ENCODE measurements at places on chromosomes 6 and 20. TPM values are rescaled to one million over a fixed set of nuclear protein-coding genes. Genes with fewer than 3 reads are reported as not detected.

Gene PRND
- total RNA-seq, result not detected

Gene STMND1
- not detected for total RNA-seq

Gene LSM2
- 174 TPM for total RNA-seq

Gene PCK1
- not detected for total RNA-seq

GRCh38 chr6:42029062-42029685 is 21.1 kb upstream of the TAF8 start:
- H3K27me3 ChIP-seq, result no peaks in the 10 kb centered on the region
- H3K27ac ChIP-seq, result peak overlapping the region; percentile 99
- no peak for DNase-seq
- H3K36me3 ChIP-seq, result peaks cover 48% of the 10 kb centered on the region
- peak overlapping the region; percentile 68 for H3K4me3 ChIP-seq

GRCh38 chr6:145763742-145764141 is 28.4 kb upstream of the EPM2A start:
- DNase-seq, result no peak
- H3K36me3 ChIP-seq, result no peaks in the 10 kb centered on the region
- no peak overlapping the region for H3K27ac ChIP-seq
- no peaks in the 10 kb centered on the region for H3K27me3 ChIP-seq
- no peaks in the 10 kb centered on the region for H3K4me1 ChIP-seq
- no peak overlapping the region for H3K4me3 ChIP-seq

DNA sequence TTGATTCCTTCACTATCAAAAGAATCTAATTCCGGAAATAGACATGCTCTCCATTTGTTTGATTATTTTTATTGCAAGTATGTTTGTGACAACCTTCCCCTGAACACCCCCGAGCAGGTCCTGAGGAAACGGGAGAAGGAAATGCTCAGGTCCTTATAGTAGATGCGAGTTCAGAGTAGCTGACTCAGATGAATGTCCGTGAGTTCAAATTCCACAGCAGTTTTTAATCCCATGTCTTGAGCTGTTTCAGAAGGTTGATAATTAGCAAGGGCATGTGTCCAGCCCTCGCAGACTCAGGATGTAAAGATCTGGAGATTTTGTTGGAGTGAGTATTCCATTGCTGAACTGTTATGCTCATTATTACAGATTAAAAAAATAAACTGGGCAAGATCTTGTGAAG is 169.3 kb downstream of the BCAS1 start:
- H3K27me3 ChIP-seq, result no peaks in the 10 kb centered on the region
- peaks cover 48% of the 10 kb centered on the region for H3K4me1 ChIP-seq
- no peaks in the 10 kb centered on the region for H3K36me3 ChIP-seq
- H3K27ac ChIP-seq, result peak overlapping the region; percentile 28
- DNase-seq, result no peak

DNA sequence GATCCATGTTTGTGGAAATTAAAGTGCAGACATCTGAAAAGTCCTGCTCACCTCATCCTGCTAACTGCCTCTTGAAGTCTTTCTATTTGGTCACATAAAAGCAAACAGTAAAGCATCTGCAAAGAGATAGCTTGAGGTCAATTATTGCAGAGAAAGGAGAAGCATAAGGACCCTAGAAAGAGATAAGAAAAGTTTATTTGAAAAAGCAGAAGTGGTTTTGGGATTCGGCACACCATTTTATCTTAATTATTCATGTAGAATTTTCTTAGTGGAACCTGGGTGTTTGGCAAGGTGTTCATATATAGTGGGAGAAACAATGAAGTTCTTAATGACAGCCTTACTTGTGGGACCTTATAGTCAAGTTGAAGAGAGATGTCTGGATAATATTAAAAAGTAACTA is 280.8 kb downstream of the CENPW start:
- no peaks in the 10 kb centered on the region for H3K36me3 ChIP-seq
- H3K4me3 ChIP-seq, result no peak overlapping the region
- H3K27ac ChIP-seq, result no peak overlapping the region

- no peaks in the 10 kb centered on the region for H3K27me3 ChIP-seq
- DNase-seq, result no peak
- H3K4me1 ChIP-seq, result no peaks in the 10 kb centered on the region
These were observed 157.1 kb downstream of the CDH4 start for GRCh38 chr20:61408951-61409740.

GRCh38 chr20:17698384-17698783 is 1.4 kb upstream of the BANF2 start:
- no peak overlapping the region for H3K27ac ChIP-seq
- H3K4me3 ChIP-seq, result no peak overlapping the region
- H3K4me1 ChIP-seq, result no peaks in the 10 kb centered on the region
- H3K27me3 ChIP-seq, result no peaks in the 10 kb centered on the region
- no peak for DNase-seq
- no peaks in the 10 kb centered on the region for H3K36me3 ChIP-seq

DNA sequence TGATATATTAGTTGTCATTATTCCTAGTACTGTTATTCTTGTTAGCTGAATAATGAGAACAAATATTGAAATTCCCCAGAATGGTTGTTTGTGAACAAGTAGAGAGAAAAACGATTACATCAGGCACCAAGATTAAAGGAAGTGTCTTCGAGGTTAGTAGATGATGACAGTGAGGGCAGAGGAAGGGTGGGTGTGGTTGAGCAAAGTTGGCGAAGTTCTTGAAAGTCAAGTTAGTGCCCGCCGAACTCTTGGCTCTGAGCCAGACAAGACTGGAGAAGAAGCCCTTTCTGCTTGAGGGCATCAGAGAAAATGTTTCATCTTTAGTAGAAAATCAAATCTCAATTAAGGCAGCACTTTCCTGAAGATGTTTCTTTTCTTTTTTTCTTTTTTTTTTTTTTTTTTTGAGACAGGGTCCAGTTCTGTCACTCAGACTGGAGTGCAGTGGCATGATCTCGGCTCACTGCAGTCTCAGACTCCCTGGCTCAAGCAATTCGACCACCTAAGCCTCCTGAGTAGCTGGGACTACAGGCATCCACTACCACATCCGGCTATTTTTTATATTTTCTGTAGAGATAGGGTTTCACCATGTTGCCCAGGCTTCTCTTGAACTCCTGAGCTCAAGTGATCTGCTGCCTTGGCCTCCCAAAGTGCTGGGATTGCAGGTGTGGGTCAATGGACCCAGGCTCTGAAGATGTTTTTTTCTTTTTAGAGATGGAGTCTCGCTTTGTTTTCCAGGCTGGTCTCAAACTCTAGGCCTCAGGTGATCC is 77.1 kb downstream of the SGK1 start:
- DNase-seq, result peak; percentile 90
- peaks cover 57% of the 10 kb centered on the region for H3K4me1 ChIP-seq
- peak overlapping the region; percentile 97 for H3K27ac ChIP-seq
- no peaks in the 10 kb centered on the region for H3K27me3 ChIP-seq
- no peaks in the 10 kb centered on the region for H3K36me3 ChIP-seq

DNA sequence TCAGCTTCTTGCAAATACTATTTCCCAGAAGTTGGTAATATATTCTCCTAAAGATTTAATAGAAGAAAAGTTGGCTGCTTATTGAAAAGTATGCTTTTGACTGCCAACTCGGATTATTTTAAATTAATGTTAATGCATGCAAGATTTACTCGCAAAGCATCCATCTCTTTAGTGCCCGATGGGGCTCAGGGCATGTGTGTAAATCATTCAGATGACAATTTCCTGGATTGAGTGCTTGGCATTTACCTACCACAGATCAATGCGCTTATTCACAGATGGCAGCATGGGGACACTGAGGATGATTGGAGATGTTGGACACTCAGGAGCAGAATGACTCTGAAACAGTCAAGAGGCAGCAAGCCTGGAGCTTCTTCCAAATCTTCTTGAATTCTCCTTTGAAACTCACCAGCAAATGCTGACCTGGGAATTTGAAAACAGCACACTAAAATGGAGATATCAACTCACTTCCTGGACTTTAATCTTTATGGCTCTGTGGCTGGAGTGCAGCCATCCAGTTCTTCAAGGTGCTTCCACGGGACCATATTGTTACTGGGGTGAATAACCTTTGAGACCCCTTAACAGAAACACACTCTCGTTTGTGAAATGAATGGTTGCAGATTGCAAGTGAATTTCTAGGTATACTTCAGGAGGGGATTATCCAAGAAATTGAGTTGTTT is 34.1 kb upstream of the TIAM2 start:
- no peaks in the 10 kb centered on the region for H3K4me1 ChIP-seq
- H3K36me3 ChIP-seq, result peaks cover 7% of the 10 kb centered on the region
- H3K27ac ChIP-seq, result no peak overlapping the region
- H3K27me3 ChIP-seq, result no peaks in the 10 kb centered on the region
- no peak for DNase-seq
- H3K4me3 ChIP-seq, result no peak overlapping the region

Measured in activated naive CD4-positive, alpha-beta T cell treated with anti-CD3 and anti-CD28 coated beads for 36 hours (primary cell).